Chondrocyte (in vitro differentiated cells): ENCODE measurements at places on chromosomes 5 and 9.

DNA sequence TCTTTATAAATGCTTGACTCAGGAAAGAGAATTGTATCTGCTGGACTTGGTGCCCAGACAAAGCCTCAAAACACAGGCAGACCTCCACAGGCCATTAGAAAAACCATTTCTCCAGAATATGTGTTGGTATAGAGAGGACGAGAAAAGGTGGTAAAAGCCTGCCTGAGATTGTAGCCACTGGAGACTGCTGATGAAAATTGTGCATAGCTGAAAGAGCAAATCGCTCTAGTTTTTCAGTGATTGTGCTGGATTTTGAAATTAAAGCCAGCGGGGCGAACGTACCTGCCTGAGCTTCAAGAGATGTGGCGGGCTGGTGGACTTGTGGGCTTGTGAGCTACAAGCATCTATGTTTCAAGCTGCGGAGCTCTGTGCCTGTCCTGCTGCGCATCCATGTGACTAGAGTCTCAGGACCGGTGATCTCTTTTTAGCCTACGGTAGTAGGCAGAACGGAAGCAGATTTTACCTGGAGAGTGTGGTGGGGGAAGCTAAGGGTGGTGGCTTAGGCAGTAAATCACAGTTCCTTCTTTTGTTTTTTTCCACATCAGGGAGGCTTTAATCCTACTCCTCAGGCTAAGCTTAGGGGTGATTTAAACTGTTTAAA is 193.6 kb downstream of the SREK1 start:
- no peak for DNase-seq

- no peak for DNase-seq
These were observed 43.2 kb downstream of the NPR3 start for GRCh38 chr5:32754284-32754683.

GRCh38 chr5:30608501-30608900 is 585.0 kb upstream of the CDH6 start:
- DNase-seq, result no peak

GRCh38 chr5:152271420-152271819 is 133.7 kb downstream of the NMUR2 start:
- no peak for DNase-seq

- no peak for DNase-seq
These were observed 161.3 kb upstream of the RFX3 start for GRCh38 chr9:3687145-3687544.

DNA sequence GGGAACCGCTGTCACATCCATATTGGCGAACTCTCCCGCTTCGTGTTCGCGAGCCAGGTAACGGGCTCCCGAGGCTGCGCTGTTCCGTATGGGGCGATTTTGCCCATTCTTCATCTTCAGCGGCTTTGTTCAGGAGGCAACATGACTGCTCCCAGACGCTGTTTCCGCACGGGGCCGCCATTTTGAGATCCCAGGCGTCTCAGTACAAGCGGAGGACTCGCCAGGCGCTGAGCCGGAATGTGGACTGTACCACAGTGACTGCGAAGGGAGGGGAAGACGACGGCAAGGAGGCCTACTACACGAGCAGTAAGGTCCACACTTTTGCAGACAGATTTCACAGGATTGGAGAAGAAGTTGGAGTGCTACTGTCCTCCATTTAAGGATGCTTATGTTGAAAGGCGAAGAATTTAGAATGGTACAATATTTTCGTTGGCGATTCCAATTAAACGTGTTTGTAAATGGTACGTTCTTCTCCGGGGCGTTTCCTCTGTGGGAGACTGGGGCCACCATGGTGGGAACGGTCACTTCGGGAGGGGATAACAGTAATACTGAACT is 41.6 kb upstream of the ZNF300 start:
- peak; percentile 85 for DNase-seq

- no peak for DNase-seq
These were observed 117.3 kb upstream of the ADAMTS19 start for GRCh38 chr5:129342796-129343195.

- DNase-seq, result no peak
These were observed 68.5 kb downstream of the TENT4A start for GRCh38 chr5:6781716-6782115.

DNA sequence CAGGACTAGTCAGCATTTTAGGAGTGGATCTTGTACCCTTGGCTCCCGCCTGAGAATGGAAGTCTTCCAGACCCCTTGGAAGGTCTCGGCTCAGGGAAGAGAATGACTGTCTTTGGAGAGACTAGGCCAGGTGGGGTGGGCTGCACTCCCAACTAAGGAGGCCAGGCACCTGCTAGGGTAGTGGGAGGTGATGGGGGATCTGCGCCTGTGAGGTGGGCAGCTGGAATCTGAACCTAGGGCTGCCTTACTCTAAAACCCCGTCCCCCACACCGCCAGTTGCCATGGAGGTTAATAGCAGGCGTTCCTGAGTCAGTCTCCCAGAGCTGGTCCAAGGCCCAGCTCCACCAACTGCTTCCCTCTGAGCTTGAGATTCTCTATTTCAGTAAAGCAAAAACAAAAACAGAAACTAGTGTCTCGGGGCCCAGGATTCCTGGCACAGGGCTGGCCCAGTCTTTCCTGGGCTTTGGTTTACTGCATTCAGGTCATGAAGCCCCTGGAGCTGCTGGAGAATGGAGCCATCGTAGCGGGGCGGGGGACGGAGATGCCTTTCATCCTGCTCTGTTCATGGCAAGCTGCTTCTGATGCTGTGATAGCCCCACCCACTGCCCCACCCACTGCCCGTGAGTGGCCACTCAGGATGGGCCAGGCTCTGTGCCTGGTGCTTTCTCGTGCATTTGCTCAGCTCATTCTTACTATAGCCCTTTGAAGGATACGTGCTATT is 57.5 kb downstream of the DAB2IP start:
- no peak for DNase-seq

- DNase-seq, result no peak
These were observed 498.3 kb downstream of the IRX1 start for GRCh38 chr5:4093970-4094369.

GRCh38 chr5:5405441-5405840 is 17.0 kb upstream of the ICE1 start:
- no peak for DNase-seq

- no peak for DNase-seq
These were observed 16.6 kb downstream of the STOM start for GRCh38 chr9:121353241-121354061.

DNA sequence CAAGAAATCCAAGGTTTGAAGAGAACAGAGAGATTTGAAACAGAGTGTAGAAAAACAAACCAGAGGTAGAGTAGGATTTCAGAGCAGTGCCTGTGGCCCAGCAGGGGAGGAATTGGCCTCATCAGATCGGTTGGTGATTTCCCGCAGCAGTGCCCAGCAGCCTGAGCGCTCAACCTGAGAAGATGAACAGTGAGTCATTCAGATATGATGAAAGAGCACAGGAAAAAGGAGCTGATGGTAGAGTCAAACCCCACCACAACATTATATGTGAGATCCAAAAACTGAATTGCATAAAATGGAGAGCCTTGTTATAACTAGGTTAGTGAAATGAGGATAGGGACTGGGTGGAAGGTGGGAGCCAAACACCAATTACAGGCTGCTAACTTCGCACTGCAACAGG is 248.9 kb downstream of the PIK3R1 start:
- no peak for DNase-seq

DNA sequence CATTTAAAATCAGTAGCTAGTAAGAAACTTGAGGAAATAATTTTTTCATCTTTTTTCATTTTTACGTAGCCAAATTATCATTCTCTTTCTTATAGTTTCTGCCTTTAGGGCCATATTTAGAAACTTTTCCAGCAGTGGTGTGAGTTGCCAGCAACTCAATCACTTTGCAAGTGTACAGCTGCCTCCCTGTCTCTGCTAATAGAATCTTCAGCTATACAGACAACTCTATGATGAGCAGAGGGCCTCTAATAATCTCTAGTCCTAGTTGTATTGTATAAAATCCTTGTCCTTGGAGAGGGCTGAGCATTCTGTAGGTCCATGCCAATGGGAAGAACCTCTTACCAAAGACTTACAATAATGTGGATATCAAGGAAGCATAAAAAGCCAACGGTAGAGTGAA is 11.5 kb upstream of the SHOC1 start:
- DNase-seq, result no peak

- DNase-seq, result no peak
These were observed 88.8 kb downstream of the SPRY4 start for GRCh38 chr5:142235870-142236672.

DNA sequence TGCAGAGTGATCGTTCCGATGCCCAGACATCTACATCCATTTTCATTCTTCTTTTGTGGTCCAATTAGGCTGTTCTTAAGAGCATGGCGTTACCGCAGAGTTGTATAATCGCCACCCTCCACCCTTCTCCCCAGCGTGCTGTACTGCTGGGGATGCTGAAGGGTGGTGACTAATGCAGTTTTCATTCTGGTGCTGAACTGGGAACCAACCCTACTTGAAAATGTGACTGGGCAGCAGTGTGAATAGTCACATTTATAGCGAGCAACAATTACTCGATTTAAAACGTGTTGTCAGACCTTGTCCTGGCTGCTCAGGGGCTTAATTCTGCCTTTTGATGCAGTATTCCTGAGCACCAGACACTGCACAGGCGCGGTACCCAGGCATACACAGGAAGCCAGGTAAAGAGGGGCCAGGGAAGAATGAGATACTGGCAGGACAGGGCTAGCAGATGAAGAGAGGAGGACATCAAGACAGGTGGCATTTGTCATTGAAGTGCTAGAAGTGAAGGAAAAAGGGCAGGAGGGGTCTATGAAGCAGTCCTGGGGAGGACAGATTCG is 719 bp upstream of the ISCA1 start:
- DNase-seq, result no peak

DNA sequence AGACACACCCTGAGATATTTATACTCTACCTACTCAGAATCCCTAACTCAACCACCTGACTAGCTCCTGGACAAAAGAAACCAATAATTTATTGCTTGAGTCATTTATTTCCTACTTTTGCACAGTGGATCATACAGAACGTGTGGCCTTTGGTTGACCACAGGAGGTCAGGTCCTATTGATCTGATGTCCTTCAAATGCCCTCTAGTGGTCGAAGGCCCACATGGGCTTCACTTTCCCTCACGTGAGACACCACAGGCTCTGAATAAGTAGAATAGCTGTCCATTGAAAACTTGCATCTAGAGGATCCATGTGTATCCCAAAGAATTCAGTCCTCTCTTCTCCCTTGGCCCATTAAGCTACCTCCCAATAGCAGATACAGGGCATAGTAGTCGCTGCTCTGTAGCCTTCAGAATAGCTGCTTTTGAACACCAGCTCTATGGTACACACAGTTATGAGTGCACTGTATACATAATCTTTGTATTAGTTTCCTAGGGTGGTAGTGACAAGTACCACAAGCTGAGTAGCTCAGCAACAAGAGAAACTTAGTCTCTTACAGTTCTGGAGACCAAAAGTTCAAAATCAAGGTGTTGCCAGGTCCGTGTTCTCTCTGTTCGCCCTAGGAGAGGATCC is 177.6 kb upstream of the SMARCA2 start:
- no peak for DNase-seq

GRCh38 chr5:111583758-111584203 is 71.4 kb upstream of the STARD4 start:
- DNase-seq, result no peak

- DNase-seq, result peak; percentile 84
These were observed 1.5 kb upstream of the OLFM1 start for GRCh38 chr9:135085830-135086546.

GRCh38 chr9:92135576-92135975 is 20.4 kb upstream of the SPTLC1 start:
- DNase-seq, result no peak

DNA sequence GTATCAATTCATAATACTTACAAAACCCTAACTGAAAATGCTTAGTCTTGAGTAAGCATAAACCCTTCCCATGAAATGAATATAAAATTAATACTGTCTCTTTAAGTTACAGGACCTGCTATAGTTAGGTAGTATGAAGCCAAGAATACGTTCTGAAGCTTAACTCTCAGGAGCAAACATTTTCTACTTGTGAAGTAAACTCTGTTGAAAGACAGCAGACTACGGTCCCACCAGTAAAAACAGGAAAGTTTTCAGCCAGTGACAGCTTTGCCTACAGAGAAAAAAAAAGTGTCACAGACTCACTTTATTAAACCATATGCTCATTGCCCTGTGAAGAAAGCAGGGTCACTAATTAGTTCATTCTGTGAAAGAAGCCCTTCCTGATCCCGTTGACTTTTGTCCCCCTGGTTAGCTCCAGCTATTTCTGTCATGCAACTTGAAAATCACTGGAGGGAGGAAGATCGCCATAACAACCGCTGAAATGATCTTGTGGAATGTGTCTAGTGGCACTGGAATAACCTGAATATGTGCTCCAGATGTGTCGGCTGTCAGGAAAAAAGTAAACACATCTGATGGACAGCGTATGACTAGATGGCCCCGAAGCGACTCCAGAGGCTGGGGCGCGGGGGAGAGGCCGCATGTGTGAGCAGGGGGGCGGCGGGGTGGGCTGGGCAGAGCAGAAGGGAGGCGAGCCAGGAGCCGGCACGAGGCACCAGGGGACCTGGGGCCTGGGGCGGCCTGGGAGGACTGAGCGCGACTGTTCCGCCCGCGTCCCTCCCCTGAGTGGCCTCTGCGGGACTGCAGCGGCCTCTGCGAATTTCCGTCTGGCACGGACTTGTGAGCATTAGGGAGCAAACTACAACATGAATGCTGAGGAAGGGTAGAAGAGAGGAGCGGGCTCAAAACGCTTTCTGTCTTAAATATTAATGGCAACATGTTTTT is 41.9 kb downstream of the BNC2 start:
- no peak for DNase-seq

- DNase-seq, result no peak
These were observed 84.9 kb upstream of the CTSL start for GRCh38 chr9:87641067-87641466.

DNA sequence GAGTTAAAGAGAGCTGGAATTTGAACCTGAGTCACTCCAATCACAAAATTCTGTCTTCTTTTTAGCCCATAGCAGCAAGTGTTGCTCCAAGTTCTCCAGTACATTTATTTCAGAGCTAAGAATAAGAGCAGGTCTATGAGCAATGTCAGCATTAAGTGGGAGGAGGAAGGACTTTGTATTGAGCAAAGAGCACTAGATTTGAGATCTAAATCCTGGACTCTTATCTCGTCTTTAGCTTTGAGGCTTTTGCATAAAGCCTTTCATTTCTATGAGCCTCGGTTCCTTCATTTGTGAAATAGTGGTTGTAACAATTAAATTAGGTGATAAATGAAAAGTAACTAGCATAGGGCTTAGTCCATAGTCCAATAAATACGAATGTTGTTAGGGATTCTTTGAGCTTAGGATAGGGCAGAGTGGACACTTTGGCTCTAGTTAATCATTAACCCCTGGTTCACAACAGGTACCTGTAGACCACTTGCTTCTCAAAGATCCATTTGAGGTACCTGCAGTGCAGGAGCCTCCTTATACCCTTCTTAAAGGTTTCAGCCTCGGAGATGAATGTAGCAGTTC is 464.1 kb upstream of the KLF4 start:
- no peak for DNase-seq
